ENCODE measurements at places on chromosomes 12 and 14. TPM values are rescaled to one million over a fixed set of nuclear protein-coding genes. Genes with fewer than 3 reads are reported as not detected.

SLC25A47 gene
- not detected for total RNA-seq

DPF3 gene
- 0.16 TPM for total RNA-seq

HSPA2 gene
- 39.9 TPM for total RNA-seq

SOAT2 gene
- total RNA-seq = 0.26 TPM

KRT71 gene
- total RNA-seq = not detected

PTMS gene
- total RNA-seq = 1,005 TPM

Data from A549 treated with dexamethasone at 1 μM for 4 hours (cell line).